ENCODE measurements at places on chromosomes 7 and 10.

GRCh38 chr7:8131694-8132605, 130.0 kb downstream of the ICA1 start:
- DNase-seq: no peak

GRCh38 chr7:101950450-101951119, 133.2 kb downstream of the CUX1 start:
- DNase-seq: no peak

- no peak for DNase-seq
These were observed 45.8 kb upstream of the TNS3 start for GRCh38 chr7:47627580-47628283.

- no peak for DNase-seq
These were observed 28.9 kb upstream of the SLC26A5 start for GRCh38 chr7:103474956-103475355.

DNA sequence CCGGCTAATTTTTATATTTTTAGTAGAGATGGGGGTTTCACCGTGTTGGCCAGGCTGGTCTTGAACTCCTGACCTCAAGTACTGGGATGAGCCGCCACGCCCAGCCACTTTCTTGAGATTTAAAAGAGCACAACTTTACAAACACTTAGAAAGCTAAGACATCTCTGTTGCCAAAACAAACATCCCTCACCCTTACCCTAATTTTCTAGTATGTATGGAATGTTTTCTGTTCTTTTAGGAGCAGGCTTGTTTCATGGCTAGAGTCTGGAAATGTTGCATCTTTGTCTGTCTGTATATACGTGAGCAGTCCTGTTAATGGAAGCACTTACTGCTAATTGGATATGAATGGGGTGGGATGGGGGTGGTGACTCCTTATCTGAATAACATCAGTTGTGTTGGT, 2.9 kb downstream of the OLAH start:
- no peak for DNase-seq

DNA sequence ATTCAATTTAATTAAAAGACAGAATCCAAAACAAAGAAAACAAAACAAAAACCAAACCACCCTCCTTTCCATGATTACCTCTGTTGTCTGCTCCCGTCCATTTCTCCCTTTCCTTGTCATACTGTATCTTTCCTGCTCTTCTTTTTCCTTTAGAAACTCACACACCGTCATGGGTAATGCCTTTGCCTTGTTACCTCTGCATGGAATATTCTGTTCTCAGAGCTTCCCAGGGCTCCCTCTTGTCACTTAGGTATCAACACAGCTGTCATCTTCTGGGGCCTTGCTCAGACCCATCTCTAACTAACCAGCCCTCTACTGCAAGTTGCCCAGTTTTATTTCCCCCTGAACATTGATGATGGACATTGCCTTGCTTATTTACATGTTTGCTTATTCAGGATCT, 30.2 kb upstream of the GIMAP8 start:
- DNase-seq: no peak

DNA sequence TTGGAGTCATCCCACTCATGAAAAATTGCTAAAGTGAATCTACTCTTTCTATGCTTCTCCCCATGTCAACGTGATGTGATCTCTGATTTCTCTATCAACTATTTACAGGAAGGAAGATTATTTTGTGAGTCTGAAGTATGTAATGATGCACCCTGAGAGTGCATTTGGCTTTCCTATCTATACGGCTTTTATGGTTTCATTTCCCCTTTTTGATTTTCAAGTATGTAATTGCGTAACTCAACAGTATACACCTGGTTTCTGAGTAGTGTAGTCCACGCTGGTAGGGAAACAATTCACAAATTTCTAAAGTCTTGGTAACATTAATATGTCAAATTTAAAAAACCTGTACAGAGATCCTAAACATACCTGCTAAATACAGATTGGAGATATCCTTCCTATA, 194.7 kb upstream of the SEMA3A start:
- no peak for DNase-seq

DNA sequence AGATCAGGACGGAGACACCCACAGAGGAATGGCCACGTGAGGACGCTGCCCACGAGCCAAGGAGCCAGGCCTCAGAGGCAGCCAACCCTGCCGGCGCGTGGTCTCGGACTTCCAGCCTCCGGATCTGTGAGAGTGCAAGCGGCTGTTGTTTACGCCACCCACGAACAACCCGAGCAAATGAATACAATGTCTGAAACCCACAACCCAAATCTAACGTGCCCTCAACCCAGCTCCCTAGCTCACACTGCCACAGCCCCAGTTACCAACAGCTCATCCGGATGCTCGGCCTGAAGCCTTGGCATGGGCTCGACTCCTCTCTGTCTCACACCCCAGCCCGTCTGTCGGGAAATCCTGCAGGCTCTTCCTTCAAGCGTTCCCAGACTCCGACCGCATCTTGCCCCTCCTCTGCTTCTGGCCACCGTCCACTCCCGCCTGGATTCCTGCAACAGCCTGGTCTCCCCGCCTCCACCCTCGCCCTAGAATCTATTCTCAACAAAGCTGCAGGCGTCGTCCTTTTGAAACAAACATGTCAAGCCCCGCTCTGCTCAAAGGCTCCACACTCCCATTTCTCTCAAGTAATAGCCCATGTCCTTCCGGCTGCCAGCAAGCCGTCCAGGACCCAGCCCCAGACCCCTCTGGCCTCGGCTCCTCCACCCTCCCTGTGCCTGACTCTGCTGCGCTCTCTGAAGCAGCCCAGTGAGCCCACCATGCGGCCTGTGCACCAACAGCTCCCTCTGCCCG, 35.3 kb downstream of the STK32C start:
- DNase-seq: no peak

- no peak for DNase-seq
These were observed 216.9 kb downstream of the CCDC3 start for GRCh38 chr10:12784646-12785045.

GRCh38 chr7:868189-868486, 8.2 kb upstream of the GET4 start:
- no peak for DNase-seq

DNA sequence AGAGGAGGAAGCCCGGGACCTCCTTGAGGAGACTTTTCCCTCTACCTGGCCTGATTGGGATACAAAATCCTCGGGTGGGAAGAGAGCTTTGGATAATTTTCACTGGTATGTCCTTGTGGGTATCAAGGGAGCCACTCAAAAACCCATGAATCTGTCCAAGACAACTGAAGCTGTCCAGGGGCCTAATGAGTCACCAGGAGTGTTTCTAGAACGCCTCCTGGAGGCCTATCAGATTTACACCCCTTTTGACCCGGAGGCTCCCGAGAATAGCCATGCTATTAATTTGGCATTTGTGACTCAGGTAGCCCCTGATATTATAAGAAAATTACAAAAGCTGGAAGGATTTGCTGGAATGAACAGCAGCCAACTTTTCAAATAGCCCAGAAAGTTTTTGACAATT, 38.6 kb downstream of the ZNF25 start:
- DNase-seq: no peak

GRCh38 chr10:29063806-29064644, 224.8 kb upstream of the LYZL1 start:
- DNase-seq: no peak

- DNase-seq: no peak
These were observed 98.3 kb downstream of the HBP1 start for GRCh38 chr7:107267138-107267537.

- no peak for DNase-seq
These were observed 38.6 kb upstream of the ACSL5 start for GRCh38 chr10:112335111-112335867.

DNA sequence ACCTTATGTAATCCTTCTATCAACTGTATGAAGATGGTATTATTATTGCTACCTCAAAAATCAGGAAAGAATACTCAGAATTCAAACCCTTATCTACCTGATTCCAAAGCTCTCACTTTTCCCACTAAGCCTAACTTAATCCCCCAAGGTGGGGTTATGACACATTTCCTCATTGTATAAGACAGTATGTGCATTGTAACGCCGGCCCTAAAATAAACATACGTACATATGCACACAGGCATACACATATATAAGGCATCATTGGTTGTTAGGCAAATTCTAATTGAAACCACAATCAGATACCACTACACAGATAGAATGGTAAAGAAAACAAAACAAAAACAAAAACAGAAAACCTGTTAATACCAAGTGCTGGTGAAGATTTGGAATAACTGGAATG, 556.5 kb downstream of the INHBA start:
- no peak for DNase-seq

GRCh38 chr7:67690700-67691099, 694.1 kb downstream of the TYW1 start:
- no peak for DNase-seq
